Renal pelvis (tissue), 12 donors: ENCODE measurements at places on chromosomes 2 and 18. TPM values are rescaled to one million over a fixed set of nuclear protein-coding genes. Genes with fewer than 3 reads are reported as not detected.
A peak's percentile ranks its signal among the peaks of the same experiment; 100 is the strongest.

DNA sequence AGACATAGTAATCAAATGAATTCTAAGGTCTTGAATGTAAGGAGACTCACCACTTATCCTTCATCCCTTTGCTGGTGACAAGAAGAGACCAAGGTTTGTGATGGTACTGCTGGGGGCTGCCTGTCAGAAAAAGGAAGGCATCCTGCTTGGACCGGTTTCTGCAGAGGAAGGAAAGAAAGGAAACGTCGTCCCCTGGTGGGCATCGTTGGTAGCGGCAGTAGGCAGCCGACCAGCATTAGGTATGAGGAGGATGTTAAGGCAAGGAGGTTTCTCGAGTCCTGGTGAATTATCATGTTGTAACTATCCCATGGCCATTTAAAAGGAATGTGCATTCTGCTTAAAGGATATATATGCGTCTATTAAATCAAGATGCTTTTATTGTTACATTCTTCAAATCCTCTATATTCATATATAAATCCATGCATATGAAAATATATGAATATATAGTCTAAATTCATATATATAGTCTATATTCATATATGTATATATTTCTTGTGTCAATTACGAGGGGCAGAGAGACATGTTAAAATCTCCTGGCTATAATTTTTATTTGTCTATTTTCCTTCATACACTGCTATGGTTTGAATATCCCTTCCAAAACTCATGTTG, 94.4 kb upstream of the TGFA start:
- DNase-seq: peak; percentile 66

DNA sequence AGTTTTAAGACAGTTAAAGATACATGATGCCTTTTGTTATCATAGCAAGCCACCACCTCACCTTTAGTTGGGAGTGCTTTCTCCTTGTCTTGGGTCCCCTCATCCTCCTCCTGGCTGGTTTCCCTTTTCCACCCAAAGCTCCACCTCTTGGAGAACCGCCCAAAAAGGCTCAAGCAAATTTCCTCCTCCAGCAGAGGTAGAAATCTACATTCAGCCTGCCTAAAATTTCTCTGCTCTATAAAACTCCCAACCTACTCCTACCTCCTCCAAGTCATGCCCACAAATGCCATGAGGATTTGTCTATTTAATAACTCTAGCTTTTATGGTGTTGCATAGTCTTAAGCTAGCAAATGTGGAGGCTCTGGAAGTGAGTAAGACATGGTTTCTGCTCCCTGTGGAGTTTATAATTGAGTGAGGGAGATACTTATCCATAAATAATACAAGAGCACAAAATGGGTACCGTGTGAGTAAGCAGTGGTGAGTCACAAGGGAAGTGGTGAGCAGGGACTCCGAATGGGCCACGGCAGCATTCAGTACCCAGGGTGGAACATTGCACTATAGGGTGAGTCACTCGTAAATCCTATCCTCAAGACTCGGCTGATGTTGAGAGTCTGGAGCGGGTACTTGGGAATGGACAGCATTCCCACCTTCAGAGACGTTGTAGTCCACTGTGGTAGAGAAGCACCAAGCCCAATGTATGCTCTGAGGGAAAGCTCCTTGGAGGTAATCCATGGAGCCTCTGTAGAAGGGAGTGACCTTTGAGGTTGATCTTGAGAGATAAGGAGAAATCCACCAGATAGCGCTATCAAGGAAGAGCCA, 146.3 kb downstream of the RTN4 start:
- no peak for DNase-seq

GRCh38 chr2:120389036-120389391, 43.1 kb downstream of the INHBB start:
- DNase-seq: no peak

DNA sequence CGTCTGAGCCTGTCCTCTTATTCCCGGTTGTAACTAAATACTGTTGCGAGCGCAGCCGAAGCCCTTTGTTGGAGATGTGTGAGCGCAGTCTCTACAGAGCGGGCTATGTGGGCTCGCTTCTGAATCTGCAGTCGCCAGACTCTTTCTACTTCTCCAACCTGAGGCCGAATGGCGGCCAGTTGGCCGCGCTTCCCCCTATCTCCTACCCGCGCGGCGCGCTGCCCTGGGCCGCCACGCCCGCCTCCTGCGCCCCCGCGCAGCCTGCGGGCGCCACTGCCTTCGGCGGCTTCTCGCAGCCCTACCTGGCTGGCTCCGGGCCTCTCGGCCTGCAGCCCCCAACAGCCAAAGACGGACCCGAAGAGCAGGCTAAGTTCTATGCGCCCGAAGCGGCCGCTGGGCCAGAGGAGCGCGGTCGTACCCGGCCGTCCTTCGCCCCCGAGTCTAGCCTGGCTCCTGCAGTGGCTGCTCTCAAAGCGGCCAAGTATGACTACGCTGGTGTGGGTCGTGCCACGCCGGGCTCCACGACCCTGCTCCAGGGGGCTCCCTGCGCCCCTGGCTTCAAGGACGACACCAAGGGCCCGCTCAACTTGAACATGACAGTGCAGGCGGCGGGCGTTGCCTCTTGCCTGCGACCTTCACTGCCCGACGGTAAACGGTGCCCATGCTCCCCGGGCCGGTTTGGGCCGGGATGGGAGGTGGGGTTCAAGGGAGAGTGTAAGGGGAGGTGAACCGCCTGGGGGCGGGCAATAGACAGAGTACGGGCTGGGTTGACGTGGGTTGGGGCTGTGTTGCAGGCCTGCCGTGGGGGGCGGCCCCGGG, at the start of gene HOXD12:
TSS of gene HOXD12 (plus strand) at position 68 of the 819 bp plus-strand sequence. CDS start at position 75, 7 bp downstream.
- DNase-seq: no peak

DNA sequence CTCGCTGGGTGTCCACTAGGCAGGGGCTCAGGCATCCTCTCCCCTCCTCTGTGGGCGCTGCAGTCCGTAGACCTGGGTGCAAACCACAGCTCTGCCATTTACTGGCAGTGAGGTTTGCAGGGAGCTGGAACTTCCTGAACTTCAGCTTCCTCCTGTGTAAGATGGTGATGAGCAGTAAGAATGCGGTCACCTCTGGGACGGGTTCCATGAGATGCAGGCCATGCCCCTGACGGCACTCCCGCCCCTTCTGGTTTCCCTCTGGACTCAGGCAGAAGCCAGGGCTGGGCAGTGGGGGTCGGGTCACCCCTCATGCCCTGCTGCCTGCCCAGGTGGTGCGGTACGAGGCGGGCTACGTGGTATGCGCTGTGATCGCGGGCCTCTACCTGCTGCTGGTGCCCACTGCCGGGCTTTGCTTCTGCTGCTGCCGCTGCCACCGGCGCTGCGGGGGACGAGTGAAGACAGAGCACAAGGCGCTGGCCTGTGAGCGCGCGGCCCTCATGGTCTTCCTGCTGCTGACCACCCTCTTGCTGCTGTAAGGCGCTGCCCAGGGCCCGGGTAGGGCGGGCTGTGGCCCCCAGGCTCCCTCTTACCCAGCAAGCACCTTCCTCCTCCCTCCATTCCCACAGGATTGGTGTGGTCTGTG, 1.5 kb downstream of the PROM2 start:
- no peak for DNase-seq

GRCh38 chr2:208186465-208186864, 3.4 kb downstream of the C2orf80 start:
- no peak for DNase-seq

DNA sequence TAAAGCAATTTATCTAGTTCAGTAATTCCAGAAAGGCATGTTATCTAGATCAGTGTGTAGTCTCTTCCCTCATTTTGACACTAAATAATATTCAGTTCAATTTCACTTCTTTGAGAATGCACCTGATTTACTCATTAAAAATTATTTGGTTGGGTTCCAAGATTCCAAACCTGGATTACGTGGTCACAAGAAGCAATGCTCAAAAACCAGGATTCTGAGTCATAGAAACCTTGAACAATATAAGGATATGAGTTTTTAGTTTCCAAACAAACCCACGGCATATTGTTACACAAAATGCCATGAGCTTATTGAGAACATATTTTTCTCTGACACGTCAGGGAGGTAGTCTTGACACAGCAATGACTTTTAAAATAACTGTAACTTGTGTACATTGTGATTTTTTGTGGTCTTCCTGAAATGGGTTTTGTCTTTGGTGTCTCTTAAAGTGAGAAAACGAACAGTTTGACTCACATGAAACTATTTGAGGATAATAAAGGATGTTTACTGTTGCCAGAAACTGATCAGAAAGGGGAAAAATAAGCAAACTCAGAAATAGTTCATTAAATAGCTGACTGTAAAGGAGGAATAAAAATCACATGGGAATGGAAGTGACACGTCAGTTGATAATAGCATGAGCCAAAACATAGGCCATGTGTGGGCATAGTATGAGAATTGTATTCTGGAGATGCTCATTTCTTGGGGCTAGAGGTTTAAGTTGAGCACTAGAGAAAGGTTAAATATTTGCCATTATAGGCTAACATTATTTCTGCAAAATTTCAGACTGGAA, 617.7 kb upstream of the CDH2 start:
- no peak for DNase-seq

GRCh38 chr2:238879621-238880377, 31.9 kb downstream of the TWIST2 start:
- DNase-seq: no peak

DNA sequence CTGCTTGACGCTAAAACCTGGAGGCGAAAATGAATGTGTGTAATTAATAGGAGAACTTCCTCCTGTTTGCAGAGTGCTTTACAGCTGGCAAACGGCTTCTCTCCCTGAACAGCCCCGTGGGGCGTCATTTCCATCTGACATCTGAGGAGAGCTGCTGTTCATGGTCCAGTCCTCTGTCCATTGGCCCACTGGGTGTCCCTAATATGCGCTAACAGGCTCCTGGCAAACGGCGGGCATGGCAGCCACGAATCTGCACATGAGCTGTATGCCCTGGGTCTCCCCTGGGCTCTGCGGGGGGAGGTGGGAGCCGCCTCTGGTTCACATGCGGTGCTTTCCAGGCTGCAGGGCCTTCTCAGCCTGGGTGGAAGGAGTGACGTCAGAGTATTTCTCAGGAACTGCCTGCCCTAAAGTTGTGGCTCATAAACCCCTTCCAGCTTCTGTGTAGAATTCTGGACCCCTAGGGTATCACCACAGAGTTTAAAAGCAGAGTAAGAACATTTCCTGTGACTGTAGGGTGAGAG, 73.2 kb downstream of the LRRFIP1 start:
- peak; percentile 89 for DNase-seq

DNA sequence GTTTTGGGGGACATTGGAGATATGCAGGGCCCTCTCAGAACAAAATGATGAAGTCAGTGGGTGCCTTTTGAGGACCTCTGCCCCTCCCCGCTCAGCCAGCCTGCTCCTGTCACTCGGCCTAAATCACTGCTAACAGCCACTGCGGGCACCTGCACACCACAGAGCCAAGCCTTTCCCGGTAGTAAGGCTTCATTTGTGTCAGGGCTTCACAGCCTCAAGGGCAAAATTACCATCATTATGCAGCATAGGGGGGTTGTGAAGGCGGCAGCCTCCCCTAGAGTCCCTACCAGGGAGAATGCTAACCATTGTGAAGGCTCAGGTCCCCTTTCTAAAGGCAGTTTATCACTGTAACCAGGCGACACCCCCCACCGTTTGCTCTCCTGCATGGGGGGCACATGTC, 519.8 kb upstream of the MYT1L start:
- DNase-seq: no peak

DNA sequence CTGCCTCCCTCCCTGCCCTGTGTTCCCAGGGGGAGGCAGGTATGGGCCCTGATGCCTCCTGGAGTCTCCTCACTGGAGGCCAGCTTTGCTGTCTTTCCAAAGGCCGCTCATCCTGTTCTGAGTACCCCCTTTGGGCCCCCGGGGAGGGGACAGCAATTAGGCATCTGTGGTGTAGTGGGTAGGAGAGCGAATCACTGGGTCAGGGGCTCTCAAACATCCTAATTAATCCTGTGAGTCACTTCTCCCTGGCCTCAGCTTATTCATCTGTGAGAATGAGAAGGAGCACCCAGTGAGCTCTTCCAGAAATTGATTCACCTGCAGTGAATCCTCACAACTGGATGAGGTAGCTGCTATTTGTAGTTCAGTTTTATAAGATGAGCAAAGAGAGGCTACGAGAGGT, 16.4 kb downstream of the TET3 start:
- DNase-seq: no peak

DNA sequence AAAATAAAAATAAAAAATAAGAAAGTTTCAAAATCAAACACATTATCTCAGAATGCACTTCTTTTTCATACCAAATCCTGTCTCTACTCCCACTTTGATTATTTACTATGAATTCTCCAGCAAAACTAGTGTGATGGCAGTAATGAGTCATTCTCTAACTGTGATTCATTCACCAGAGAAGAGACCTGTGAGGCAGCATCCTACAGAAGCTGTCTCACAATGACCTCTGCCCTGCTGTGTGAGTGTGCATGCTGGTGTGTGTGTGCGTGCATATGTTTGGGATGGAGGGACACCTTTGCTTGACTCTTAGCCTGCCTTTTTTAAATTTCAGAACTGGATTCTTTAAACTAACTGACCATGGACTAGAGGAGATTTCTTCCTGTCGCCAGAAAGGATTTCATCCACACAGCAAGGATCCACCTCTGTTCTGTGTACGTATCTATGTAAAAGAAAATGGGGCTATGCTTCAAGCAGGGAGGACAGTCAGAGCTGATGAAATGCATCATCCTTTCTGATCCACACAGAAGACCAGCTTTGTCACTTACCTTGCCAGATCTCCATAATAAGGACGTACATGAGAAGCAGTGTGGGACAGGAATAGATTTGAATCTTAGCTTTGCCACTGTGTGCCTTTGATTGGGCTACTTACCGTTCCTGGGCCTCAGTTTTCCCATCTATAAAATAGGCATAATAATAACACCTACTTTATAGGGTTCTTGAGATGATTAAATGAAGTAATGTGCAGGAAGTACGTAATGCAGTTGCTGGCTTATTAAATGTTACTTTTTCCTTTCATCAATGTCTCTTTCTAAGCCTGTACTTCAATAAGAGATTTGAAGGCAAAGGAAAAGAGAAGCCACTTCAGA, 31.2 kb downstream of the STAMBP start:
- DNase-seq: no peak

GRCh38 chr2:40451918-40452605, at the start of gene SLC8A1:
Gene SLC8A1, minus strand, starts transcription at chr2:40452090.
- DNase-seq: peak; percentile 35

DNA sequence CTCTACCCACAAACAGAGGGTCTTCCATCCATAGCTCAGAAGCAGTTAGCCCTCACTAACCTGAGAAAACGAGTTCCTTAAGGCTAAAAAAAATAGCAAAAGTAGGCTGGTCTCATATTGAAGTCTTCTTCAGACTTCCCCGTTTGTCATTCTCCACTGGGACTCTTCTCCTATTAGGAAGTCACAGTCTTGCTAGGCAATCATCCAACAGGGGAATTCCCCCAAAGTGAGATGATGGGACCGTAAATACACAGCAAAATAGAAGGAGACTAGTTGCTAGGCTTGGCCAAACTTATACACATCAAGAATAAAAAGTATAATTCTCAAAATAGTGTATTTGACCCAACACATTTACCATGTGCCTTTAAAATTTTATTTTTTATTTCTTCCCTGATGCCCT, 34.3 kb downstream of the COL6A3 start:
- no peak for DNase-seq

- DNase-seq: no peak
Observed at GRCh38 chr2:210503725-210504191, 27.2 kb upstream of the LANCL1 start.

- DNase-seq: no peak
Observed at GRCh38 chr2:11196246-11196645, 41.0 kb downstream of the SLC66A3 start.

The FBXO36 gene
- polyA plus RNA-seq: 7.3 TPM

The CYP27A1 gene
- polyA plus RNA-seq: 48.3 TPM

The VWC2L gene
- polyA plus RNA-seq: 0.16 TPM

The SPC25 gene
- 15.5 TPM for polyA plus RNA-seq

The CIDEA gene
- polyA plus RNA-seq: not detected

The ADRA2B gene
- 5.9 TPM for polyA plus RNA-seq

The SLC9A4 gene
- 5.5 TPM for polyA plus RNA-seq
